Kidney tubule cell (primary cell): ENCODE measurements at places on chromosomes 1 and 21.
A peak's percentile ranks its signal among the peaks of the same experiment; 100 is the strongest.

GRCh38 chr1:8147956-8148355 is 121.8 kb upstream of the ERRFI1 start:
- DNase-seq, result peak; percentile 78

DNA sequence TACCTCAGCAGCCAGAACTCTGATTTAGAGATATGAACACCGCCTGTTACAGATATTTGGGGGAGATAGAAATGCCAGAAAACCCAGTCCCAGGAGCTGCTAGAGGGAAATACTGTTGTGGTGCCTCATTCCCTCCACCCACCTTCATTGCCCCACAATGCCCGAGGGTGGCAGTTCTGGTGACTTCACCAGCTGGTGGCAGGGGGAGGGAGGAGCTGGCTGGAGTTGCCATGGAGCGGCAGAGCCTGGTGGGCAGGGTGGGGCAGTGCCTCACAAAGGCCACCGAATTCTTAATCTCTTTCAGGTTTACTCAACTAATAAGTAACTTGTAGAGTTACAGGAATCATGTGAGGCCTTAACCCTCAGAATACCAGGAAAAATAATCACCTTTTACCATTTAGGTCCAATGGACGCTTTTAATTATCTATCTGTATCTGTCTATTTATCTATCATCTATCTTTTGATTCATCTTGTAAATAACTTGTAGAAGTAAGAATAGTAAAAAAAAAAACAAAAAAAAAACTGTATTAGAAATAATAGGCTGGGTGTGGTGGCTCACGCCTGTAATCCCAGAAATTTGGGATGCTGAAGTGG is 11.7 kb upstream of the S100A11 start:
- peak; percentile 98 for DNase-seq

GRCh38 chr1:47478090-47478489 is 40.2 kb downstream of the FOXD2 start:
- DNase-seq, result no peak

GRCh38 chr1:229287267-229287666 is 16.4 kb downstream of the RAB4A start:
- no peak for DNase-seq

- DNase-seq, result peak; percentile 78
Measured at GRCh38 chr1:241596633-241597032, 43.5 kb downstream of the CHML start.

- DNase-seq, result no peak
Measured at GRCh38 chr1:37037690-37038089, 3.4 kb upstream of the GRIK3 start.

- DNase-seq, result peak; percentile 30
Measured at GRCh38 chr1:40392221-40392620, 18.7 kb downstream of the SMAP2 start.

GRCh38 chr1:209823143-209824041 is 4.4 kb upstream of the UTP25 start:
- peak; percentile 81 for DNase-seq

DNA sequence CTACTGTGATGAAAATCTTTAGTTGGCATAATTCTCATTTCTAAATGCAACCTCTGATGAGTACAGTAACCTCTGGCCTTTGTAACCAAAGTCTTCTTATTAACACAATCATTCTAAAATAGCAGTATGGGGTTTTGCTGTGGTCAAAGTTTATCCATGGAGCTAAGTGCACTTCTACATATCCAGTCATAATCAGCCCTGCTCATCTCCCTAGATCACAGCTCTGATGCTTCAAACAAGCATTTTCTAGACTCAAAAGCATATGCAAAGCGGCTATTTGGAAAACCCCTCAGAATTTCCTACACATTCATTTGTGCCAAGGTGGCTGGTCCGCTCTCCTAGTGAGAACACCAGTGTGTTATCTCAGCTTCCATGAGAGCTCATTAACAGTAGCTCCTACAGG is 418.6 kb downstream of the MRPL39 start:
- no peak for DNase-seq

DNA sequence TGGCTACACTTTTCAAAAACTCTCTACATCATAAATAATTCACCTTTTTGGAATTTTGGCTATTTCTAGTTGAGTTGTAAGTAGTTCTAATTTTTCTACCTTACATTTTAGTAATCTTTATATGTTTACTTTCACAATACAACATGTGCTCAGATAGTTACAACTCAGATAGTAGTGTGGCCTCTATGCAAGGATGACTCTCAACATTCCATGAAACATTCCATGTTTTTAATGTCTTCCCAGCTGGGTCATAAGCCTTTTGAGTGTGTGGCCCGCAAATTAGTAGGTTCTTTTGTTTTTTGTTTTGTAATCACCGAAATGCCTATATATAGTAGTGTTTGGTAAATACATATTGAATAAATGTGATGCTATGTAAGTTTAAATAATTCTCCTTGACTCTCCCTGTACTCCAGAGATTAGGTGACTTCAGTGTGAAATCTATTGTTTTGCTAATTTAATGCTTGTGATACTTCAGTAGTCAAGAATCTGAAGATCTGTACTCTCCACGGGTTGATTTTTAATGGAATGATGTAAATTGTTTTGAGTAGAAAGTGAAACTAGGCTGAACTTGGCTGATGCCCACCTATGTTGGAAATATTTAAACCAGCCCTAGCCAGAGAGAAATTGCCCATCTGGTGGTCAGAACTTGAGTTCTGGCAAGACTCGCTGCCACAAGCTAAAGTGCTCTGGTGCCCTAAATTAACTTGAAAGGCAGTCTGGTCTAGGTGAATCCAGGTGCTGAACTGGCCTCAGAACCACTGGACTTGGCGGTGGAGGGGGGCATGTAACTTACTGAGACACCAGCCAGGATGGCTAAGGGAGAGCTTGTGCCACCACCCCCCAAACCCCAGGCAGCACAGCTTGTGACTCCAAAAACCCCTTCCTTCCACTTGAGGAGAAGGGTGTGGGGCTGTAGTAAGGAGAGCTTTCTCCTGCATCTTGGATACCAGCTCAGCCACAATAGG is 165.6 kb downstream of the USP25 start:
- DNase-seq, result peak; percentile 79

GRCh38 chr1:30605441-30605920 is 117.9 kb downstream of the MATN1 start:
- no peak for DNase-seq

GRCh38 chr1:156697481-156697880 is 7.9 kb downstream of the CRABP2 start:
- peak; percentile 49 for DNase-seq

- no peak for DNase-seq
Measured at GRCh38 chr1:12607263-12607662, 10.7 kb downstream of the DHRS3 start.

- no peak for DNase-seq
Measured at GRCh38 chr1:184941735-184942134, 32.6 kb downstream of the NIBAN1 start.

DNA sequence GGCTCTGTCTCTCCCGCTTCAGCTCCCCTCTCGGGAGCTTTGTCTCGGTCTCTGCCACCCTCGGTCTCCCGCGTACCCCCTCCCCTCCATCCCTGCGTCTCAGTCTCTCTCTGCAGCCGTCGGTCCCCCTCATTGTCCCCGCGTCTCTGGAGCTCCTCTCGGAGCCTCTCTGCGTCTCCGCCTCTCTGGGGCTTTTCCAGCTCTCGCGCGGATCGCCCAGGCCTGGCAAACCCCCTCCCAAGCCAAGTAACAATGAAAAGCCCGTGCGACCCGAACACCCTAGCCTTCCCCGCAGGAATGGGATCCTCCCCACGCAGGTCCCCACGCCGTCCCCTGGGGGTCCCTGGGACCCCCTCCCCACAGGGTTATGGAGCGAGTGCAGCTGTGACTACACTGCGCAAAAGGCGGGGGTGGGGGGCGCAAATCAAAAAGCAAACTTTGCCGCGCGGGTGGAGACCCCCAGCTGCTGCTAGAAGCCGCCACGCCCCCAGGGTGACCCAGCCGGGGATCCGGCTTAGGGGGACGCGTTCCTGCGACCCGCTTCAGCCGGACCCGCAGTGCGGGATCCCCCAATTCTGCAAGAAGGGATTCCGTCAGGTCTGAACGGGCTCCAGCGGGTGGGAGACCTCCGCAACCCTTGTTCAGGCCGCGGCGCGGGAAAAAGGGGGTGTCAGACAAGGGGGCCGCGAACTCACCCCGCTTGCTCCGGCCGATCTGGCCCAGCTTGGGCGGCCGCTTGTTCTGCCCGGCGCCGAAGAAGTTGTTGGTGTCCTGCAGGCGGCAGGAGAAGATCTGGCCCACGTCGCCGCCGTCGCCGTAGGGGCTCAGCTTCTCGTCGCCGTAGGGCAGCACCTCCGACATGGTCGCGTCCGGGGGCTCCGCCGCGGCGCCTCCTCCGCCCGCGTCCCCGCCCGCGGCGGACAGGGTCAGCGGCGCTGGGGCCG is 1.2 kb downstream of the CAMK2N1 start:
- peak; percentile 23 for DNase-seq

DNA sequence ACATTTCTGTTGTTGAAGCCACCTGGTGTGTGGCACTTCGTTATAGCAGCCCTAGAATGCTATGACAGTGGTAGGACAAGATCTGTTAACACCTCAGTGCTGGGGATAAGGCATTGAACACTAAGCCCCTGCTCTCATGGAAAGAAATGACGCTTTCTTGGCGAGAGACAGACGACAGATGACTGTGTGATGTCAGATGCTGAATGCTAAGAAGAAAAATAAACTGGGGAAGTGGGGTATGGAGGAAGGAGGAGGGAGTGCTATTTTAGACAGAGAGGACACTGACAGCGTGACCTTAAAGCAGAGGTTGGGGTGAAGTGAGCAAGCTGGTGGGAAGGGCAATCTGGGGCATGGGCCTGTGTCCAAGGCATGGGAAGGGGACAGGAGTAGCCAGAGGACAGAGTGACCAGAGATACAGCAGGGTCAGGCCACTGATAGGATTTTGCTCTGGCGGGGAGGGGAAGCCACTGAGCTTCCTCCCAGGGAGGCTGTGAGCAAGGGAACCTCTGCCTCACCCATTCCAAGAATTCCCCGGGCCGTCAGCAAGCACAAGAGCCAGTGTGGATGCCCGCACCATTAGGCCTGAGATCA is 15.2 kb downstream of the DOP1B start:
- no peak for DNase-seq
